A172 (cell line): ENCODE measurements at places on chromosomes 3 and 15. TPM values are rescaled to one million over a fixed set of nuclear protein-coding genes. Genes with fewer than 3 reads are reported as not detected.

DNA sequence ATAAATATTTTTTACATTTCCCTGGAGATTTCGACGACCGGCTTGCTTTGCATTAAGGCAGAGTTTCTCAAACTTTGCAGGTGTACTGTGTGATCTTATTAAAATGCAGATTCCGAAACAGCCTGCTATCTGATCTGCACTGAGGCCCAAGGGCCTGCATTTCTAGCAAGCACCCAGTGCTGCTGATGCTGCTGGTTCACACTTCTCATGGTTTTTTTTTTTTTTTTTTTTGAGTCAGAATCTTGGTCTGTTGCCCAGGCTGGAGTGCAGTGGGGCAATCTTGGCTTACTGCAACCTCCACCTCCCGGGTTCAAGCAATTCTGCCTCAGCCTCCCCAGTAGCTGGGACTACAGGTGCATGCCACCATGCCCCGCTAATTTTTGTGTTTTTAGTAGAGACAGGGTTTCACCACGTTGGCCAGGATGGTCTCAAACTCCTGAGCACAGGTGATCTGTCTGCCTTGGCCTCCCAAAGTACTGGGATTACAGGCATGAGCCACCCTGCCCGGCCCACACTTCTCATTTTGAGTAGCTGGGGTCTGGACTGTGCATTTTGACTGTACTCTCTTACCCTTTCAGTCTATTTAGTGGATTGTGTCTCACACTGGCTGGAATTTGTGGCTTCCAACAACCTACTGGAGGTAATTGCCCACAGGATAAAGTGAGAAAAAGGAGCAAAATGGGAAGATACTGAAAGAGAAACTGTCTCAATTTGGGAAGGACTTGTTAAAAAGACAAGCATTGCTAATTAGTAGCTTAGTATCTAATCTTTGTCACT, 94.1 kb downstream of the ITPR1 start:
- DNase-seq, result no peak

DNA sequence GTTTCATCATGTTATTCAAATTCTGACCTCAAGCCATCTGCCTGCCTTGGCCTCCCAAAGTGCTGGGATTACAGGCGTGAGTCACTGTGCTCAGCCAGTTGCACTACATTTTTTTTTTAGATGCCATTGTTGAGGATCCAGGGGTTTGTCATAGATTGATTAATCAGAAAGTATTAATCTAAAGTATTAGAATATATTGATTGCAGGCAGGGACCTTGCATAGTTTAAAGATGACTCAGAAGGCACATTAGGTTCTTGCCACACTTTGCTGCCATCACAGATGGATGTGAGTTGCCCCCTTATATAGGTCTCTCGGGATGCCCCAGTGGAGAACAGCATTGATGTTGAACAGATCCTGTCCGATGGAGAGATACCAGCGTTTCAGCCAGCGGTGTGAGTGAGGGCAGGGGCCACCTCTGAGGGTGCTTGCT, 41.1 kb downstream of the IGF1R start:
- DNase-seq, result peak; percentile 15

C2CD4B gene
- not detected in 2 replicates for total RNA-seq

DNA sequence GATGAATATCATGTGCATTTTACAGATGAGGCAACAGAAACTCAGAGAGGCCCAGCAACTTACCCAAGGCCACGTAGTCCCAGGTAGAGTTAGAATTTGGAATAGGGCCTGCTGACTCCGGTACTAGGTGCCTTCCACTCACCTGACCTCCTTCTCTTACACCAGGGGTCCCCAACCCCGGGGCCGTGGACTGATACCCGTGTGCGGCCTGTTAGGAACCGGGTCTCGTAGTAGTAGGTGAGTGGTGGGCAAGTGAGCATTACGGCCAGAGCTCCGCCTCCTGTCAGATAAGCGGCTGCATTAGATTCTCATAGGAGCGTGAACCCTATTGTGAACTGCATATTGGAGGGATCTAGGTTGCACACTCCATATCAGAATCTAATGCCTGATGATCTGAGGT, 64.8 kb downstream of the SMAD3 start:
- no peak for DNase-seq

SLC6A20 gene
- total RNA-seq, result not detected in 2 replicates

- DNase-seq, result no peak
Measured at GRCh38 chr3:184751204-184752040, 39.6 kb upstream of the MAGEF1 start.

- no peak for DNase-seq
Measured at GRCh38 chr3:134134698-134135415, 105.1 kb upstream of the SLCO2A1 start.

STRIT1 gene
- total RNA-seq, result not detected in 2 replicates

GRCh38 chr15:36183201-36183600, 396.2 kb upstream of the CDIN1 start:
- no peak for DNase-seq

DNA sequence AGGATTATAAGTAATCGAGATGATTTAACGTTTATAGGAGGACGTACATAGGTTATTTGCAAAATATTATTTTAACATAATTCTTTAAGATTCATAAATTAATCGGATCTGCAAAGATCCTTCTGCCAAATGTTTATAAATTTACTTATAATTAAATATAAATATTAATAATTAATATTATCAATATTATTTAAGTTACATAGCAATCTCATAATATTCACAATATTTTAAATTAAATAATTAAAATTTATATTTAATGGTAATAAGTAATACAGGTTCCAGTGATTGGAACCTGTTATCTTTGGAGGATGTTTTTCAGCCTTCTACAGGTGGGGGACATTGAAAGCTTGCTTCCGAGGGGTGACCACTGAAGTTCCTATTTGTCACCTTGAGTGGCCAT, 16.1 kb downstream of the WDR53 start:
- no peak for DNase-seq

- no peak for DNase-seq
Measured at GRCh38 chr3:40624189-40624769, 99.5 kb downstream of the ZNF621 start.

GRCh38 chr15:60374628-60375081, 23.1 kb downstream of the ANXA2 start:
- DNase-seq, result peak; percentile 96

EXD1 gene
- not detected in 2 replicates for total RNA-seq

DNA sequence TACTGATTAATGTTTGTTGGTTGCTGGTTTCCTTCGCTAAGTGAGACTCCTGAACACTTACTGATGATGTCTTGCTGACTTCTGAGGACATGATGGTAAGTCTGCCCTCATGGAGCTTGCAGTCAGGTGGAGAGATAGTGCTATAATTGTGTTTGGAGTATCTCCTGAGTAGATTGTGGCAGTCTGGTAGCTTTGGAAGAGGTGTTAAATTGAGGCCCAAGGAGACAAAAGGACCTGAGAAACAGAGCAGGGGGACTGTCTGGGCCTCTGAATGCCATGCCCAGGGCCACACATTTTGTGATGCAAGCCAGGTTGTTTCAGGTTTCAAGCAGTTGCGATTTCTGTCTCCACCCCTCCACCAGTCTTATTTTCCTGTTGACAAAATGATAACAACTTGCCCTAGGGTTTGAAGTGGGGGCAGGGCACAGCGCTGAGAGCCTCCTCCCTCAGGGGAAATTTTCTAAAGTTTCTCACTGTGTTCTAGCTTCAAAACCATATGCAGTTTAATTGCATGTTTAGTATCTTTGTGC, 16.7 kb downstream of the SMAD3 start:
- no peak for DNase-seq

- no peak for DNase-seq
Measured at GRCh38 chr3:108669208-108669607, 79.7 kb downstream of the DZIP3 start.

SRGAP3 gene
- total RNA-seq, result 0.77 and 5.9 TPM in 2 replicates

MIX23 gene
- total RNA-seq, result 77.5 and 114 TPM in 2 replicates

DNA sequence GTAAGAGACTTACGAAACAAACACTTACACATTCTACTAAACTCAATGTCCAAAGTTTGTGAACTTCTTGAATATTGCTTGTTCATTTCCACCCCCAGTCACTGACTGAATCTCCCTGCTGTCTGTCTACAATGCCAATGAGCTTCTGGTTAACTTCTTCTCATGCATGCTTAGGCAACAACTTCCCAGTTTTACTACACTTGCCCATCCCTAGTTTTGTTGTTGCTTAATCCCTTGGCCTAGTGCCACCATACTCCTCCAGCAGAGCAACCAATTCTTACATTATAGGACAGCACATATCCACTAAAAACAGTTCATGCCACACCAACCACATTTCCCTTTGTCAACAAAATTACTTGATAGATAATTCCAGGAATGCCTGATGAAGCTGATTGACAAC, 40.9 kb upstream of the CCR2 start:
- DNase-seq, result no peak

GRCh38 chr15:55879181-55879580, 114.2 kb downstream of the NEDD4 start:
- DNase-seq, result no peak

- peak; percentile 64 for DNase-seq
Measured at GRCh38 chr3:9088441-9089353, 125.4 kb upstream of the RAD18 start.

GRCh38 chr15:41564286-41564959, 5.4 kb downstream of the TYRO3 start:
- peak; percentile 22 for DNase-seq

DNA sequence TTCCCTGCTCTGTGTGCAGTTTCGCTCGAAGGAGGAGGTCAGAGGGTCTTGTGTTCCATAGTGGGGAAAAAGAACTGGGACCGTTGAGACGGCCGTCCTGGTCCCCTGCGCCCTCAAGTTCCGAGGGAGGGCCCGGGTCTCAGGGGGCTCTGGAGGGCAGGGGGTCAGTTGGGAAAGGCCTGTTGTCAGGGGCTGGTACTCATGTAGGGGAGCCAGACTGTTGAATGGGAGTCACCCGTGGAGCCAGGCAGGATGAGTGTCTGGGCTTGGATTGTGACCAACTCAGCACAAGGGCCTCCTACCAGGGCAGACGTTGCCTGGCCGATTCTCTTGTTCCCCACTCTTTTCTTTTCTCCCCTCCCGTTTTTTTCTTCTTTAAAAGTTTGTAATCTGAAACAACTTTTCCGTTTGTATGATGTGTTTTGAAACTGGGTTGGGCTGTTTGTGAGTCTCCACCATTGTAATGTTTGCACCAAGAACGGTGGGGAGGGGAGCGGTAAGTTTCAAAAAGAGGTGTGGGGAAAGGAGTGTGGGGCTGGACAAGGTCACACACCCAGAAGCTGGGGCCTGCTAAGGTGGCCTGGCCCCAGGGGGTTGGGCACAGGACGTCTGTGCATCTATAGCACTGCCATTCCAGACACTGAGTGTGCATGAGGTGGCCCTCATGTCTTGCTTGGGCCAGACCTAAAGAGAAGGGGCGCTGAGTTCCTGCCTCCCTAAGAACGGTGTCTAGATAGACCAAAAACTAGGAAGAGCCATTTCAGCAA, 1.1 kb downstream of the CMTM7 start:
- peak; percentile 48 for DNase-seq

GRCh38 chr15:76401285-76401684, 64.7 kb downstream of the ISL2 start:
- DNase-seq, result no peak

GNAT1 gene
- total RNA-seq, result not detected in 2 replicates

TMEM266 gene
- 0.48 and 1.1 TPM in 2 replicates for total RNA-seq

GRCh38 chr15:41774062-41774881, at the start of gene MAPKBP1:
TSS of gene MAPKBP1 (plus strand) at chr15:41774484. CDS start at chr15:41775276, 792 bp downstream.
- peak; percentile 95 for DNase-seq

DNA sequence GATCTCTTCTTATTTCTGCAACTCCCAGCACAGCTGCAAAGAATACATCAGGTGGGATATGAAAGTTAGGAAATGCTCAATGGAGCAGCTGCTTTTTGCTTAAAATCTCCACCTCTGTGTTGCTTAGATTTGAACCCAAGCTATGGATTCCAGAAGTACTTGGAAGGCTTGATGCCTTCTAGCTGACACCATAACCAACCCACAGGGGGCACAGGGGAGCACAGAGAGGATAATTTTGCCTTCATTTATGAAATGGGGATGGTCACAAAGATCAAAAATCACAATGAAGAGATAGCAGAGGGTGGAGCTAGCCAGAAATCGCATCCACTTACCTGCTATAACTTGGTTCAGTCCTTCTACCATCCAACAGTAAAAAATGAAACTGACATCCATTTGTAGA, 75.7 kb downstream of the DUT start:
- DNase-seq, result no peak

PLCB2 gene
- total RNA-seq, result not detected in 2 replicates

- DNase-seq, result no peak
Measured at GRCh38 chr3:194305356-194306108, 45.6 kb downstream of the CPN2 start.

GRCh38 chr15:31300208-31300661, 26.4 kb upstream of the KLF13 start:
- DNase-seq, result no peak
